ENCODE measurements at places on chromosomes 12 and 14.

DNA sequence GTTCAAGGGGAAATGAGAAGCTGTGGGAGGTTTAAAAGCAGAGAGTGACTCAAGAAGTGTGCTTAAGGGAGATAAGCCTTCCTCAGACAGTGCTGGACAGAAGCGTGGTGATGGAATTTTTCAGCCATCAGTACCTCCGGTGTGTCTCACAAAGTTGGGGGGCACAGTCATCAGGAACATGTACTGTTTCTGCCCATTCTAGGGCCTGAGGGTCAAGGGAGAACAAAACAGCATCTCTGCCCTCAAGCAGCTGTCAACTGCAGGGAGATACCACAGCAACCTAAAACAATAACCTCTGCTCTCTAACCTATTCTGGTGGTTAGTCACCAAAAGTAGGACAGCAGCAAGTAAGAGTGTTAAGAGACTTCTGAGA, 2.0 kb upstream of the STON2 start:
- no peak for DNase-seq

DNA sequence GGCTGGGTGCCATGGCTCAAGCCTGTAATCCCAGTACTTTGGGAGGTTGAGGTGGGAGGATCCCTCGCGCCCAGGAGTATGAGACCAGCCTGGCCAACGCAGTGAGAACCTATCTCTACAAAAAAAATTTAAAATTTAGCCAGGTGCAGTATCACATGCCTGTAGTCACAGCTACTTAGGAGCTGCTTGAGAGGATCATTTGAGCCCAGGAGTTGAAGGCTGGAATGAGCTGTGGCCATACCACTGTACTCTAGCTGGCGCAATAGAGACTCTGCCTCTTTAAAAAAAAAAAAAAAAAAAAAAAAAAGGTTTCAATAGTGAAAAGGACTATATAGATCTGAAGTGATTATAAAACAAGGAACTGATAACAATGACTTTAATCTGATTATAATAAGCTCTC, 13.5 kb downstream of the PSMA3 start:
- no peak for DNase-seq

DNA sequence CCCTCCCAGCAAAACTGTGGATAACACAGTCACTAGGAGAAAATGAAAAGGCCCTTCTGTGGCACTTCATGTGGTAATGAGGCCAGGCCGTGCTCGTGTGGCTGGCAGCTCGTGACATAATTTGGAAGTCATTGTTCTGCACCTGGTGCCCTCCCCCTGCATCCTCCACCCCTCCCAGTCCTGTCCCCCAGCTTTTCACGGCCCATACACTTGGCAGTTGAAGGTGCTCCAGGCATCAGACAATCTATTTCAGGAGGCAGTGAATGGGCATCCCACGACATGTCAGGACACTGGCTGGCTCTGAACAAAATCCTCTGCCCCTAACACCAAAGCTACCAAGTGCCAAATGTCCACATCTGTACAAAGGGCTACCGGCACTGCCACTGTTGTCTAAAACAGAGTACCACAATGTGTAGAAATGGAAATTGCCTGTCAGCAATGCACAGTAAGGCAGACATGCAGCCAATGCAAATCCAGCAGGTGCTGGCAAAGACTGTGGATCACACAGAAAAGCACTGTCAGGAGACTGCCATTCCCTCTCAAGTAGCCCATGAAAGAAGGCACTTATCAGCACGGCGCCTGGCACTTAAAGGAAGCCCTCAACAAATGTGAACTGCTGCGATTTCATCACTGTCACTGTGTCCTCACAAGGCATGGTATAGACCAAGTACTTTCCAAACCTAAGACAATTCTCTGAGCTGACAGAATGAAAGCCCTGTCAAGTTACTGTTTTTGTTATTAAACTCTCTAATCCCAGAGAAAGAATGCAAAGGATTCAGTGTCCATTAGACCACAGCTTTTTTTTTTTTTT, 39.1 kb downstream of the CORO1C start:
- no peak for DNase-seq

DNA sequence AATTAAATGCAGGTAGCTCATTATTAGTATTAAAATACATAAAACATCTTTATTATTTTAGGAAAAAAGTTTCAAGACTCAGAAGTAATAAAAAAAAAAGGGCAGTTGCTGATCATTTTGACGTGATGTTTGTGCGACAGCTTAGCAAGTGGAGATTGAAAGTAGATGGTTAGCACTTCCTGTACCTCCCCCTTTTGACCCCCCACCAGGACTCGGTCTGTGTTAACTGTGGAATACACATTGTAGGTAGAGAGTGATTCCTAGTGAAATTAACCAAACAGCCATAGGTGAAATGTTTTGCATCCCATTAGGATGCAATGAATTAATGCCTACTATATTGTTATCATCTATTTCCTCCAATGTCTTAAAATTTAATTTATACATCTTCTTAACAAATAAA, 120.8 kb downstream of the SLC5A8 start:
- DNase-seq: no peak

GRCh38 chr14:99476864-99477263, 3.8 kb downstream of the SETD3 start:
- no peak for DNase-seq

- DNase-seq: no peak
Observed at GRCh38 chr12:57738661-57739237, at the start of gene AGAP2. Gene AGAP2 (minus strand): TSS chr12:57738742. CDS start chr12:57738246, 496 bp downstream.

DNA sequence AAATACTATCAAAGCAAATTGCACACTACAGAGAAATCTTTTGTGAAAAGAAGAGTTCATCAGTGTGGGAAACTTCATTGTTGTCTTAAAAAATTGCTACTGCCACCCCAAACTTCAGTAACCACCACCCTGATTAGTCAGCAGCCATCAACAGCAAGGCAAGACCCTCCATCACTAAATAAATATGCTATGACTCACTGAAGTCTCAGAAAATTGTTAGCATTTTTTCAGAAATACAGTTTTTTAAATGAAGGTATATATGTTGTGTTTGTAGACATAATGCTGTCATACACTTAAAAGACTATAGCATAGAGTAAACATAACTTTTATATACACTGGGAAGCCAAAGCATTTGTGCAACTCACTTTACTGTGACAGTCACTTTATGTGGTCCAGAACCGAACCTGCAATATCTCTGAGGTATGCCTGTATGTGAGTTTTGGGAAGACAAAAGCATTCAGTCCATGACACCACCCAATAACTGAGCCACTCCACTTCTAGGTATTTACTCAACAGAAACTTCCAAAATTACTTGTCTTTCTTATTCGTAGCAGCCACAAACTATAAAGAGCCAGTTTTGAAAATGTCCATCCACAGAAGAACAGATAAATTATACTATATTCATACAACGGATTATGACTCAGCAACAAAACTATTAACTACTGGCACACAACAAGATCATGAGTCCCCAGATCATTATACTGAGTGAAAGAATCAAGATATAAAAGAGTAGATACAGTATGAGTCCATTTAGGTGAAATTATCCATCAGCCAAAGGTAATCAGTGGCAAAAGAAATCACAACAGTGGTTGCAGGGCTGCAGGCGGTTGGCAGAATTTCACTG, 649.6 kb downstream of the BCL11B start:
- no peak for DNase-seq

GRCh38 chr14:55650992-55651391, 71.0 kb downstream of the KTN1 start:
- DNase-seq: no peak

DNA sequence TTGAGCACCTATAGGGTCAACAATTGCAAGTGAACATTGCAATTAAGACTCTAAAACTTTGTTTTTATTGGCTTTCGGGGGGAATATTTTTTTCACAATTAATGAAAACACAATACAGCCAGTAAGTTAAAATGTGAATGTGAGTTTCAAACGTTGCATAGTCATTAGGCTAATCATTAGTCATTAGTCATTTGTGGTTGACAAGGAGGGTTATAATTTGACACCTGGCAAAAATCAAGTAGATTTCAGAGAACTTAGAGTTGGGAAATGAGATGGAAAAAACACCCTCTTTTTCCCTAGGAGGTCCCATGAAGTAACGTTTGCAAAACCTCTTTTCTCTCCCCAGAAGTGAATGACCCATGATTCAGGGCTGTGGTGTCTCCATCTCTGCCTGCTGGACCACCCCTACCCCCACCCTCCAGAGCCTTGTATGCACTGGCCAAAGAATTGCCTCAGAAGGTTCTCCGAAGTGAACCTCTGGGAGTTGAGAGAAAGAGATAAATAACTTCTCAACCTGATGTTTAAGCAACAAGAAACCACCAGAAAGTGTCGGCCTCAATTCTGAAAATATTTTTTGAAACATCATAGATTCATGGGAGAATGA, 196.3 kb downstream of the PAX9 start:
- no peak for DNase-seq

DNA sequence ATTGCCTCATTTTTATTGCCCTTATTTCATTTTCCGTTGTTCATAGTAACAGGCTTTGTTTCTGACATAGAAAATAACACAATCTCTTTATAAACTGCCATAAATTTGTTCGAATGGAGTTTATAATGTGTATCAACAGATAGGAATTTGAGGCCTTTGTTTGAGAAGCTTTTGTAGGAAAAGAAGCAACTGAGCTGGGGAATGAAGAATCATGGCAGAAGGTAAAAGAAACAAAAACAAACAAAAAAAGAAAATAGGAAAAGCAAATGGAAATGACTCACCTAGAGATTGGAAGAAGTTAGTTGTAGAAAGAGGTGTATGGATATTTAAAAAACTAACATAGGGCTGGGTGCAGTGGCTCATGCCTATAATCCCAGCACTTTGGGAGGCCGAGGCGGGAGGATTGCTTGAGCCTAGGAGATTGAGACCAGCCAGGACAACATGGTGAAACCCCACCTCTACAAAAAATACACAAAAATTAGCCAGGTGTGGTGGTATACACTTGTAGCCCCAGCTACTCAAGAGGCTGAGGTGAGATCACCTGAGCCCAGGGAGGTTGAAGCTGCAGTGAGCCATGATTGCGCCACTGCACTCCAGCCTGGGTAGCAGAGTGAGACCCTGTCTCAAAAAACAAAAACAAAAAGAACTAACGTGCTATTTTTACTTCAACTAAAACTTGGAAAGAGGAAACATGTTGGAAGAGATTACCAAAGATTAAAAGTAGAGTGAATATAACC, 523 bp upstream of the REP15 start:
- DNase-seq: no peak

- DNase-seq: peak; percentile 74
Observed at GRCh38 chr14:91286530-91286937, 42.0 kb upstream of the GPR68 start.

DNA sequence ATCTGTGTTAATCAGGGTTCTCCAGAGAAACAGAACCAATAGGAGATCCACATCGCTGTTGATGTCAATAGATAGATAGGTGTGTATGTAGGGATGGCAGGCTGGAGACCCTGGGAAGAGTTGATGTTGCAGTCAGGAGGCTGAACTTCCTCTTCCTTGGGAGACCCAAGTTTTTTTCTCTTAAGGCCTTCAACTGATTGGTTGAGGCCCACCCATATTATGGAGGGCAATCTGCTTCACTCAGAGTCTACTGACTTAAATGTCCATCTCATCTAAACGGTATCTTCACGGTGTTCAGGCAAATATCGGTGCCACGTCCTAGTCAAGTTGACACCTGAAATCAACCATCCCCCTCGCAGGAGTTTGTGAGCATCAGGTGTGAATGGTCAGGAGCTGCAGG, 63.0 kb downstream of the ETV6 start:
- DNase-seq: no peak

- DNase-seq: no peak
Observed at GRCh38 chr12:95429172-95429510, 44.8 kb upstream of the METAP2 start.

- DNase-seq: no peak
Observed at GRCh38 chr12:124938587-124938986, 24.1 kb upstream of the UBC start.

DNA sequence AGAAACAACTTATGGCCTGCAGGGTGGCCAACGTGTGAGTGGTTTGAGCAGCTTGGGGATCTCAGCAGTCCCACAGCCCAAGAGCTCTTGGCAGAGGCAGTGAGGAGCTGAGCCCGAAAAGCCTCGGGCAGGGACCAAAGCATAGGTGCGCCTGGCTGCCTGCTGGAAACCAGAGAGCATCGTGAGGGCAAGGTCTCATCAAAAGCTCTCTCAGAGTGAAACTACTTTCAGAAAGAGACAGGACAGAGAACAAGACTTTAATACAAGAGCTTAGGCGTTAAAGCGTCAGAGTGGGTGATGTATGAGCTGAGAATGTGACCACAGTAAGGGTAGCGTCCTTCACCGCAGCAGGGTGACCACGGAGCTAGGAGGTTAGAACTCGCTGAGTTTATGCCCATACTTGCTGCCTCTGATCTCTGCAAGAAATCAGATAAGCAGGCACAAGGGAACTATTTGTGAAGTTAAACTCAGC, 30.8 kb downstream of the LGMN start:
- no peak for DNase-seq

DNA sequence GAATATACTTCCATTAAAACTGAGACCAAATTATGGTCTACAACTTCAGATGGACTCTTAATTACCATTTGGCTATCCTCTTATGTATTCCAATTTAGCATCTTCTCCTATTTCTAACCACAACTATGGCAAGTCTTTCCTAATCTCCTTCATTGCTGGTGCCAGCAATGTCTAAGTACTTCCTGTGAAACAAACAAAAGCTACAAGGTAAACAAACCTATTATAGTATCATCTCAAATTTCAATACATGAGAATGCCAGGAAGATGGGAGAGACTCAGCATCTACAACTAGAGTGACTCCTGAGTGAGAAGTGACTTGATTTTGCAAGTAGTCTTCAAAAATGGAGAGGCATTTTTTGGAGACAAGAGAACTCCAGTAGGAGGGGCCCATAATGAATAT, 202.9 kb upstream of the ATXN7L3B start:
- no peak for DNase-seq

- no peak for DNase-seq
Observed at GRCh38 chr14:58138031-58138713, 13.8 kb downstream of the ARMH4 start.

- DNase-seq: no peak
Observed at GRCh38 chr12:53059434-53060063, 9.7 kb downstream of the TNS2 start.

GRCh38 chr14:88835661-88836060, 11.2 kb downstream of the TTC8 start:
- DNase-seq: no peak

- DNase-seq: no peak
Observed at GRCh38 chr12:75471902-75472890, 8.4 kb upstream of the GLIPR1 start.

- no peak for DNase-seq
Observed at GRCh38 chr14:89702073-89702875, 252.3 kb downstream of the EFCAB11 start.

DNA sequence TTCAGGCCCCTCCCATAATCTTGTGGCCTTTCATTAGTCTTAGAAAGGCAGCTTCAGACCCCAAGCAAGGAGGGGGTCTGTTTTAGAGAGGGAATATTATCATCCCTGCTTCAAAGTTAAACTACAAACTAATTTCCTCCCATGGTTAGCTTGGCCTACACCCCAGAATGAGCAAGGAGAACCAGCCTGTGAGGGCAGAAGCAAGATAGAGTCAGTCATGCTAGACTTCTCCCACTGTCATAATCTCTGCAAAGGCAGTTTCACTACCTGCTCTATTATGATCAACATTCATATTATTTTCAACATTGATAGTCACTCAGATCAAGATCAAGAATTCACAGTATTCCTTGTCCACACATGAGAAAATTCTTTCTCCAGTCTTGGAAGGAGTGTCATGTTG, 105.1 kb downstream of the GXYLT1 start:
- no peak for DNase-seq
